Activated CD4-positive, alpha-beta memory T cell treated with anti-CD3 and anti-CD28 coated beads, Interleukin-2, amount 10 ng/mL, durations not matched to agents 7 days and 5 days (primary cell): ENCODE measurements at places on chromosomes 11 and 22. TPM values are rescaled to one million over a fixed set of nuclear protein-coding genes. Genes with fewer than 3 reads are reported as not detected.

GRCh38 chr22:21947040-21948014 is 5.3 kb downstream of the PPM1F start:
- DNase-seq: no peak

DNA sequence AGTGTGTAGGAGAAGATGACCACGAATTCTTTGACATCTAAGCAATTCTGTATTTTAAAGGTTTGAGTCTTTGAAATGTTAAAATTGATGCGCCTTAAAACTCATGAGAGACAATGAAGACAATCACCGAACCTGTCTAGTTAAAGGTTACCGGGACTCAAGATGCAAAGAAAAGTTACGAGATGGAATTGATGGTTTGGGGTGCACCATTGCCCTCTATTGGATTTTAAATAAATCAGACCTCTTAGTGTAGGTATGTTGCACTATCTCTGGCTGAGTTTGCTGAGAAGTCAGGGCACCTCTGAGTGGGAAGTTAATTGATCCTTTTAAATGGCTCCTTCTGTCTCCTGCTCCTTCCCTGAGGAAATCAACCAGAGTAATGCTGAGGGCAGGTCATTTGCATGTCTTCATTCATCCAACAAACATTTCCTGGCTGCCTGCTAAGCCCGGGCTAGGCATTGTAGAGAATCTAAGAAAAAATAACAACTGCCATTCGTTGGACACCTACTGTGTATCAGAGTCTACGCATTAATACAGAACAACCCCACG is 19.4 kb upstream of the TMA7B start:
- DNase-seq: no peak

CHKA gene
- 3.0 TPM for total RNA-seq

DDT gene
- 119 TPM for total RNA-seq

GRCh38 chr11:72546866-72547265 is 112.5 kb upstream of the CLPB start:
- DNase-seq: no peak
